Endothelial cell of umbilical vein (primary cell): ENCODE measurements at places on chromosomes 7 and 10. TPM values are rescaled to one million over a fixed set of nuclear protein-coding genes. Genes with fewer than 3 reads are reported as not detected.
A peak's percentile ranks its signal among the peaks of the same experiment; 100 is the strongest.

DIP2C gene
- 10.1 and 10.7 TPM in 2 replicates for total RNA-seq

PCLO gene
- total RNA-seq = 0.65 and 0.75 TPM in 2 replicates

LEP gene
- not detected in 2 replicates for total RNA-seq

PPP1R9A gene
- 3.0 and 3.2 TPM in 2 replicates for total RNA-seq

GRCh38 chr10:60099998-60100747 lies 193.8 kb upstream of the CCDC6 start:
- DNase-seq = peak; percentile 61

DNA sequence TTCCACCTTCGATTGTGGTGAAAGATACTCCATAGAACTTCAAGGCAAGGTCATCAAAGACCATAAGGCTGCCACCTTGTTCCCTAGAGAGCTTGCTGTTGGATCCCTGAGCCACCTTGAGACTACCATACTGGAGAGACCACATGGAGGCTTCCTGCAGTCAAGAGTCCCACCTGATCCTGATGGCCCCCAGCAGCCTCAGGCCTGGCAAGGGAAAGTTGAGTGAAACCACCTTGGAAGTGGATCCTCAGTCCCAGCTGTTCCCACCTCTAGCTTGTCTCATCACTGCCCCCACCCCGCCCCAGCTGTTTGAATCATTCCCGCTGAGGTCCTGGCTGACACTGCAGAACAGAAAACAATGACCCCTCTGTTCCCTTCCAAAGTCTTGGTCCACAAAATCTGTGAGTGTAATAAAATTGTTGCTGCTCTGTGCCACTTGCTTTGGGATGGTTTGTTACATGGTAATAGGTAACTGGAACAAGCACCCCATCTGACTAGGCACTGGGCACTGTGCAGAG lies 32.0 kb downstream of the PRLHR start:
- no peak for DNase-seq

GRCh38 chr7:100888291-100888987 lies 1.1 kb downstream of the UFSP1 start:
- DNase-seq = no peak

DNA sequence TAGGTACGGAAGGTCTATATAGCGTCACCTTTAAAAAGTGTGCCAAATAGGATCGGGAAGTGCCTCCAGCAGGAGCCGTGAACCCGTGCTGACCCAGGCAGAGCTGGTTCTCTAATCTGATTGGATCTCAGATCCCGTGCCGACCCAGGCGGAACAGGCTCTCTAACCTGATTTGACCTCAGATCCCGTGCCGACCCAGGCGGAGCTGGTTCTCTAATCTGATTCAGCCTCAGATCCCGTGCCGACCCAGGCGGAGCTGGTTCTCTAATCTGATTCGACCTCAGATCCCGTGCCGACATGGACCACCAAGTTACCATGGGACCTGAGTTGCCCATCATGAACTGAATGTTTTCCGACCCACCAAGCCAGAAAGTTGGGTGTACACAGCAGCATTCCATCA lies 463.9 kb downstream of the PTPRN2 start:
- DNase-seq = no peak

DNA sequence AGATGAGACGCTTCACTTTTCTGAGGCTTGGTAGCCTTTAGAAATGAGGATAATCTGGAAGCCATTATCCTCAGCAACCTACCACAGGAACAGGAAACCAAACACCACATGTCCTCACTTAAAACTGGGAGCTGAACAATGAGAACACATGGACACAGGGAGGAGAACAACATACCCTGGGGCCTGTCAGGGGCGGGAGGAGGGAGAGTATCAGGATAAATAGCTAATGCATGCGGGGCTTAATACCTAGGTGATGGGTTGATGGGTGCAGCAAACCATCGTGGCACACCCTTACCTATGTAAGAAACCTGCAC lies 48.9 kb downstream of the LRGUK start:
- DNase-seq = no peak

DNA sequence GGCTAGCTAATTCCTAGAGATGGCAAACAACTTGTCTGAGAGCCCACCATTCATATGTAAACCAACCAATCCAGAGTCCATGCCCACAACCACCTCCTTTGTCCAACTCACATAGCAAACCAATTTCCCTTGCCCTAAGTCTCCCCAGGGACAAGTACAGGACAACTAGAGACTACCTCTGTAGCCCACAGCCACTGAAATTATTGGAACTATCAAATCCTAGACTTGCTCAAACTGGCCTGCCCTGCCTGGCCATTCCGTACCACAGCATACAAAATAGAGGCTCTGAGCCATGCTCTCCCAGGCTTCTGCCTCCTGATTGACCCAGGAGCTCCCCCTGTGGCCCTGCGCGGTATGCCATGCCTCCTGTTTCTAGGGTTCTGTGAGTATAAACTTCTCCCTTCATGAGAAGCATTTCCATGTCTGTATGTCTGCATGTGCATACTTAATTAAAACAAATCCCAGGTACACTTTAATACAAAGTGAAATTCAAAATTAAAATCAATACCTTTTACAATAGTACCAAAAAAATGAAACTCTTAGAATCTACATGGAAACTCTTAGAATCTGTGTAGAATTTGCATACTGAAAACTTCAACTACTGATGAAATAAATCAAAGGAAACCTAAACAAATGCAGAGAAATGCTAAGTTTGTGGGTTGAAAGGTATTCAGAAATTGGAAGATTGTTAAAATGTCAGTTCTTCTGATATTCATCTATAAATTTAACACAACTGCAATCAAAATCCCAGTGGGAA lies 4.0 kb upstream of the HECW1 start:
- DNase-seq = peak; percentile 58

DNA sequence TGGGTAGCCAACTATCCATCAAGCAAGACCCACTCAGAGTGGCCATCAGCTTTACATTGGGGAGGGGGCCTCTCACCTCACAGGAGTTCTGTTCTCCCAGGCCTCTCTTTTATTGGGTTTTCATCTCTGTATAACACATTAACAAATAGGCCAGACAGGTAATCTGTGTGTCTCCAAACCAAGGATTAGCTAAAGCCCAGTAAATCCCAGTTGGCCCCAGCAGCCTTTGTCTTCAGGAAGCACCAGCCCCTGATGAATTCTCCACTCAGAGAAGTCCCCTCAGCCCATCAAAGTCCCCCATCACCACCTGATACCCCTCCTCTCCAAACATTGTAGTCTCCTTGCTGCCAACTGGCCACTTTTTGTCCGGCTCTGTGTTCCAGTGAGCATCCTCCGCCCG lies 16.9 kb upstream of the SLF2 start:
- no peak for DNase-seq

GRCh38 chr7:109322833-109323232 lies 753.2 kb downstream of the DNAJB9 start:
- no peak for DNase-seq

DNA sequence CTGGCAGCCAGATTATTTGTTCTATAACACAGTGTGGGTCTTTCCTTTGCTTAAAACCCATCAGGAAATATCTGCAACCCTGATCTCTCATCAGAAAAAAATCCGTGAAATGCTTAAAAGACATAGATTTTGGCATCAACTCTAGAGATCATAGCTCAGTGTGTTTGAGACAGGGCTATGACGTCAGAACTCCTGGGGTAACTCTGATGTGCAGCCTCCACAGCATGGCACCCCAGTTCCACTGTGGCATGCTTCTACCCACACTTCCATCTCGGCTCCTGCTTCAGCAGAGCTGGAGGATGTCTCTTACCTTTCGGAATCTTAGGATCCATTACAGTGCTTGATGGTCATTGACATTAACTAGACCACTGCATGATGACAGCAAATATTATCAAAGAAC lies 205.7 kb downstream of the LHFPL3 start:
- no peak for DNase-seq

- peak; percentile 68 for DNase-seq
Observed at GRCh38 chr7:2837496-2837895, 6.6 kb downstream of the GNA12 start.
